ENCODE measurements at places on chromosomes 4 and X. TPM values are rescaled to one million over a fixed set of nuclear protein-coding genes. Genes with fewer than 3 reads are reported as not detected.

- peak; percentile 86 for DNase-seq
Observed at GRCh38 chrX:131778269-131779218, 234.7 kb downstream of the OR13H1 start.

- DNase-seq, result no peak
Observed at GRCh38 chr4:98905839-98906238, 23.1 kb downstream of the EIF4E start.

GRCh38 chrX:17738737-17739535, 1.6 kb downstream of the SCML1 start:
- no peak for DNase-seq

FHIP1A gene
- 23.7 TPM for total RNA-seq

ARSJ gene
- total RNA-seq, result 3.4 TPM

STK32B gene
- 1.3 TPM for total RNA-seq

GRCh38 chrX:137926090-137926489, 360.2 kb downstream of the ZIC3 start:
- DNase-seq, result no peak

DNA sequence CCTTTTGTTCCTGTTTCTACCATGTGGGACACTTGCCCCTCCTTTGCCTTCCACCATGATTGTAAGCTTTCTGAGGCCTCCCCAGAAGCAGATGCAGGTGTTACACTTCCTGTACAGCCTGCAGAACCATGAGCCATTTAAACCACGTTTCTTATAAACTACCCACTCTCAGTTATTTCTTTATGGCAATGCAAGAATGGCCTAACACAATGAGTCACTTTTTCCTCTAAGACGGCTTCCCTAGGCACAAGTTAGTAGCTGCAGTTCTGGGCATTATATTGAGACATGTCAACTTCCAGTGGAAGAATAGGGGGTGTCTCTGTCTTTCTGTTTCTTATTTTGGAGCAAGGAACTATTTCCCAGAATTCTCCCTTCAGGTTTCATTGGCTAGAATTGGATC, 32.9 kb upstream of the DIPK2B start:
- no peak for DNase-seq

DNA sequence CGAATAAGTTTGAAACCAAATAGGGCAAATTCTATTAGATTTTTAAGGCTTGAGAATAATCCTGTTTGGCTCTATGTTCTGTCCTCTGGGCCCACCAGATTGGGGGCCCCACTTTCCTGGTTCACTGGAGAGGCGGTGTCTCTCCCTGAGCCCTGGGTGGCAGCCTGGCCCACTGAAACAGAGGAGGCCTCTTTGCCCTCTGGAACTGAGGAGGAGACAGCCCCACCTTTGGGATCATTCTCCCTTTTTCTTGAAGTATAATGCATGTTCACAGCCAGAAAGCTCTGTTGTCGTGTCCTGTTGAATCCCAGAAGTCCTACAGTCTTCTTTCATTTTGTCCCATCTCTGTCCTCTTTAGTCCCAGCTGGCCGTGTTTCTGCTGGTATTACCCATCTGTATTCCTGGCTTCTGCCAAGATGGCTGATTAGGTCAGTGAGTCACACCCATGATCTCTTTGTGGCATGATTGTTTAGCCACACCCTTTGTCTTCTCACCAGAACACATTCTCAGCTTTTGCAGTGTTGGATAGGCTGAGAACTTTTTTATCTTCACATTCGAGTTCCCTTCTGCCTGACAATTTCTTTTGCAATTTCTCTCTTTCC, 8.1 kb upstream of the TBC1D25 start:
- peak; percentile 27 for DNase-seq

DNA sequence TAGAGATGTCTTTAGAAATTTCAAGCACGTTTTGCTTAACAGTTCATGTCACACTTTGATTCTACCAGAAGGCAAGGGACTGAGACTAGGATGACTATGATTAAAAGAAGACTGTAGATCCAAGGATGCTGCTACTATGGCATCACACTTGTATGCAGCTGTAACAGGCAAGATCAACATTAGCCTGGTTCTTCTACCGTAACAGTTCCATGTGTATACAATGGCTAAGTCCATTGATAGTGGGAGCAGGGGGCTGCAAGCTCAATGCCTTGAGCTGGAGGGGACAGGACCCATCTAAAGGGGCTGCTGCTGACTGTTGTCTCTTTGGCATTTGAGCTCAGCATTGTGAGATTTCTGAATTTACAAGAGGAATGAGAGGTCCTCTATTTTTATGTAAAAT, 212.0 kb downstream of the APBB2 start:
- no peak for DNase-seq

BEX5 gene
- 7.0 TPM for total RNA-seq

TADA2B gene
- 18.1 TPM for total RNA-seq

F8A1 gene
- 20.8 TPM for total RNA-seq

DNA sequence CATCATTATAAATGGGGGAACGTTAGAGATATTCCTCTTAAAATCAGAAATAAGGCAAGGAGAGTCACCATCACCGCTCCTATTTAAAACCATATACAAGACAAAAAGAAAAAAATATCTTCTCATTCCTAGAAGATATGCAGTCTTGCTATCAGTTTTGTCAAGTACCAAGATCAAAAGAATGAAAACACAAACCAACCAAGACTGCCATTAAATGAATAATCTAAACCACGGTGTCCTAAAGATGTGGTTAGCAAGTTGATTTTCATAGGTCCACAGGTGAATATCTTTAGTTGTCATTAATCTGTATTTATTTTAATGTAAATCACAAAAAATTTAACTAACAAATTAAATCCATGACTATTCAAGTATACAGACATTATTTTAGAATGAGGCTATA, 39.3 kb downstream of the SCFD2 start:
- no peak for DNase-seq

GRCh38 chr4:83240379-83240875, 44.2 kb downstream of the COQ2 start:
- DNase-seq, result no peak

GRCh38 chr4:33060674-33061542, 2340.7 kb downstream of the PCDH7 start:
- DNase-seq, result peak; percentile 38

DNA sequence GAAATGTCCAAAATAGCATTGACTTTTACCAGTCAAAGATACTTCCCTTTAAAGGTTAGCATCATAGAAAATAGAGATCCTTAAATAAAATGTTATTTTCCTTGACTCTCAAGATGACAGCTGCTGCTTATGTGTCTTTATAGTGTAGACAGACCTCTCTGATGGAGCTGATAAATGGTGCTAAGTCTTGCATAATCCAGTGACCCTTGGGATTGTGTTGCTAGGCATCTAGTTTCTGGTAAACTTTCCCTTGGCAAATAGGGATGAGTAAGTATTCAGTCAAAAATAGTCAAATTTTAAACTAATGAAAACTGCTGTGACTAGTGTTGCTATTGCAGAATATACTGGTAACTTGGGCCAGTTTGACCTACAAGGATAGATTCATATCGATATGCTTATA, 53.6 kb downstream of the MBNL3 start:
- DNase-seq, result no peak

HOPX gene
- total RNA-seq, result not detected

GRCh38 chr4:36551697-36552214, 270.3 kb downstream of the DTHD1 start:
- DNase-seq, result no peak

- DNase-seq, result no peak
Observed at GRCh38 chr4:3655963-3656362, 110.2 kb upstream of the ADRA2C start.

- DNase-seq, result no peak
Observed at GRCh38 chrX:154030715-154031305, 11.1 kb upstream of the IRAK1 start.

GRCh38 chr4:63049726-63050125, 1359.5 kb downstream of the TECRL start:
- no peak for DNase-seq

- DNase-seq, result no peak
Observed at GRCh38 chrX:40148385-40149285, 50.9 kb upstream of the BCOR start.

NLGN4X gene
- total RNA-seq, result 1.0 TPM

DNA sequence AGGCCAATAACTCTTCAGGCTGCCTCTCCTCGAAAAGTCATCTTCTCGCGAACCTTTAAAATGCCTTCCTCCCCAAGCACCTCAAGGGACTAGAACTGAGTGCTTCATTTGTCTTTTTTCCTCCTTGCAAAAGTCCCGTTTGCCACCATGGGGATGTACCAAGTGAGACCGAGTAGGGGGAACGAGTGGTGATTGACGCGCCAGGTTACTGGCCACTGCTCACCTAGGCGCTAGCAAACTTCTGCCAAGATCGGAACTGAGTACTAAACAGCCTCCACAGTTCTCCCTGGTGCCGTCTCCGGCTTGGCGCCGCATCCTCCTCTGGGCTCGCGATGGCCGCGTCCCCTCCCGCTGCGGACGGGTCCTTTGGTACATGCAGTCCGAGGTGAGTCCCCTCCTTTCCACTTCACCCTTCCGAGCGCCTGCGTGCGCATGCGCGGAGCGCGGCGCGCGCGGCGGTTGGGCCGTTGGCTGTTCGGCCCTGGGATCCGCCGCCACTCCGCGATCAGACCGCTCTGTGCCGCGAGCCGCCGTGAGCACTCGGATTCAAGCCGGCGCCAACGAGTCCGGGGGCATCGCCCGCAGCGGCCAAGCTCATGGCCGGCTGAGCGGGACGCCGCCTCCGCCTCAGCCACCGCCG, at the start of gene CDK16:
Gene CDK16, plus strand, starts transcription at position 402 of the 640 bp plus-strand sequence. CDS start 4,877 bp downstream, outside the sequence.
- DNase-seq, result peak; percentile 77

- no peak for DNase-seq
Observed at GRCh38 chrX:63746278-63746677, 38.7 kb downstream of the ARHGEF9 start.

GRCh38 chr4:7361280-7361895, 73.3 kb downstream of the PSAPL1 start:
- no peak for DNase-seq

DNA sequence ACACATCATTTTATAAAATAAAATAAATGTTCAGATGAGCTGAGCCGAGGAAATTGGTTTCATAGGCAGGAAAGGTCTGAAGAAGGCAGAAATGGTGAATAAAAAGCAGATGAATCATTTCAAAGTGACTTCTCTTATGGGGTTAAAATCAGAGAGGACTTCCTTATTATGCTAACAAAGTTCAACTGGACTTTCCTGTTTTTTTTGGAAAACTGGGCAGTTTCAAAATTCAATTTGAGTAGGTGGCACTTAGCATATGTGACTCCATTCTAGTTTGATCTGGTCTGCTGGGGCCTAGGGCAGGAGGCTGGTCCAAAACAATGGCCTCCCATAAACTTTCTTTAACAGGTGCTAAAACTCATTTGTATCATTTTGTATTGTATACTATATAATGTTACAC, 1794.9 kb upstream of the TENM3 start:
- no peak for DNase-seq

DNA sequence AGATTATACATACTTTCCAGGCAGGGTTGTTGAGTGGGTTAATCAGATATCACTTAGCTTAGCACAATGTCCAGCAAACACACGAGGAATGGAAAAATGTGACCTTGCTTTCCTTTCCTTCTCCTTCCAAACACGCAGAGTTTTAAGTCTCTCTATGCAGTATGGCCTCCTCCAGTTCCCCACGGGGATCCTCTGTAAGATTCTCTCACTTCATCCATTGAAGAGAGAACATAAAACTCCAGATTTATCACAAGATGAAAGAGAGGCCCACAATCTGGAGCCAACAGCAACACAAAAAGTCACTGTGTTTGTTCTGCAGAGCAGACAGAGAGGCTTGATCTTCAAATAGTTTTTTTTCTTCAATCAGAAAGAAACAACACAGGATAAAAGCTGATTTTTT, 336.8 kb upstream of the CLNK start:
- DNase-seq, result no peak

C4orf54 gene
- not detected for total RNA-seq

DNA sequence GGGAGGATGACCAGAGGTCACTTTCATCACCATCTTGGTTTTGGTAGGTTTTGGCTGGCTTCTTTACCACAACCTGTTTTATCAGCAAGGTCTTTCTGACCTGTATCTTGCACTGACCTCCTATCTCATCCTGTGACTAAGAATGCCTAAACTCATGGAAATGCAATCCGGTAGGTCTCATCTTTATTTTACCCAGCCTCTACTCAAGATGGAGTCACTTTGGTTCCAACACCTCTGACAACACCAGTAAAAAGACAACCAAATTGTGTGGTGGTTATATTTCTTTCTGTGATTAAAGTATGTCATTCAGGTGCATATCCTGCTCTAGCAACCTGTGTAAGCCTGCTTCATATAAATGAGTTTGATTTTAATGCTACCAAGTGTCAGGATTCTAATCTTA, 636.7 kb downstream of the PCDH7 start:
- no peak for DNase-seq

DNA sequence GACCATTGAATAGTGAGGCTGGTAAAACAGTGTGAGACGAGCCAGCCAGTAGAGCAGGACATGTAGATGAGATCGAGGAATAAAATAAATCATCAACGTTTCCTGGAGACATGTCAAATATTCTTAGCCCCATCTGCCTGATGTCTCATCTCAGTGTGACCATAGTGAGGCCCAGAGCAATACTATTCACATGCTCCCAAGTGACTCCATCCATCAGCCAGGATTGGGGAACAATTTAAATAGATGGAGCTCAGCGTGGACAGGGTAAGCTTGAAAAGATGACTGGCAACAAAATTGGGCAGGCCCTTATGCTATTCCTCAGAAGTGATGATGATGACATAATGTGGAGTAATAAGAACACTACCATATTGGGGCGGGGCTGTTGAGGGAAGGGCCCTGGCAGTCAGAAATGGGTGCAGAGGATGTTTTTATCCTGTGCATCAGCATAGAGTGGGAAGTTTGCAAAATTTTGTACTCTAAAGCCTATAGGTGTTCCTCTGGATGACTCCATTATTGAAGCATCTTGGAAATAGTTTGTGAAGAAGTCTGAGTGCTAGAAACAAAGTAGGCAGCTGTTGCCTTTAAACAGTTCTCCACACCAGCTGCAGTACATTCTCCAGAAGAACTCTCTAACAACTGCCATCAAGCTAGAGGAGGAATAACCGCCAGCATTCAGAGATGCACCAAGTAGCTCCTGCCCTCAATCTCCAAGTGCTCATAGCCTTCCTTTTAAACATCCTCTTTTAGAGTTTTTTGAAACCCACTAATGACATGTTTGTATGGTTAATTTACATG, 333.0 kb downstream of the DCHS2 start:
- no peak for DNase-seq

DNA sequence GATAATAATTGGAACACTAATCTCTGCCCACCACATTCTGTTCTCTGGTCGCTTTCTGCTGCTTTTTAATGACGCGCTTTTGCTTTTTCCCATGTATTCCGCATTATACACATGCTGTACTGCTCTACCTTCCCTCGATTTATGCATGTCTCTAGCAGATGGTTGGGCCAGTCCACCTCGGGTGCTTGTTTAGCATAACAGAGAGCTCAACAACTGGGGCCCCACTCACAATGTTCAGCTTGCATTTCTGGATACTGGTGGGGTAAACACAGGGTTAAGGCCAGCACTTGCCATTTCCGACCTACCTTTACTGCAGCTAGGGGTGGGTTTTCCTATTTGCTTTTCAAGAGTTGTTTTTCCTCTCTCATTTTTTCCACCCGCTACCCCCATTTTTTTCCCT, 255.8 kb downstream of the SOX3 start:
- DNase-seq, result no peak

COL4A6 gene
- 0.52 TPM for total RNA-seq

- DNase-seq, result no peak
Observed at GRCh38 chrX:29555465-29556091, 659.8 kb upstream of the MAGEB2 start.

FGF5 gene
- not detected for total RNA-seq

Measured in body of pancreas (tissue), 4 donors.